Bone marrow (tissue), 2 donors: ENCODE measurements at places on chromosomes 5 and 9.

DNA sequence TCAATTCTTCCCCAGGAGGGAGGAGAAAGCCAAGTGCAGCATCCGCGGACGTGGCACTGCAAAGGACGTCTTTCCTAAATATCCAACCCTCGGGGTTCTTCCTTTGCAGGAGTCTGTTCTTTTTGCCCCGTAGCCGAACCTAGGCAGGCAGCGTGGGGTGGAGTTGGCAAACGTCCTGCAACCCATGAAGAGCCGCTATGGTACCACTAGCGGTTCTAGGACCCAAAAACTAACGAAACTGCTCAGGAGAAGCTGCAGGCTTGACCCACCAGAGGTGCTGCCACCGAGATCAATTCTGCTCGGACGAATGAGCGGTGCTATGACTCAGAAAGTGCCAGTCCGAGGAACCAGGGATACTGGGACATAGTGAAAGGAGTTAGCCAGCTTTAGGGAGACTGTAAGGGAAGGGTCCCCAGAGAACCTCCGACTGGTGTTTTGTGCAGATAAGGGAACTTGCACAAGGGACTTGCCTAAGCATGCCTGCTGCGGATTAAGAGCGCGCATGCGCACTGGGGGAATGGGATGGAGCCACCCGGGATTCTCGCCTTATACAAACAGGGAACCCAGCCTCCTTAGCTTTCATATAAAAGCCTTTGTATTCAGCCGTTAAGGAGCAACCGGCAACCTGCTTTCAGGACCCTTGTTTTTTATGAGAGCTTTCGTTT is 32.7 kb downstream of the ANXA2R start:
- peak; percentile 88 for DNase-seq

GRCh38 chr5:10709933-10710332 is 51.1 kb downstream of the DAP start:
- DNase-seq: no peak

GRCh38 chr9:94979904-94980507 is 253.5 kb downstream of the AOPEP start:
- DNase-seq: no peak

DNA sequence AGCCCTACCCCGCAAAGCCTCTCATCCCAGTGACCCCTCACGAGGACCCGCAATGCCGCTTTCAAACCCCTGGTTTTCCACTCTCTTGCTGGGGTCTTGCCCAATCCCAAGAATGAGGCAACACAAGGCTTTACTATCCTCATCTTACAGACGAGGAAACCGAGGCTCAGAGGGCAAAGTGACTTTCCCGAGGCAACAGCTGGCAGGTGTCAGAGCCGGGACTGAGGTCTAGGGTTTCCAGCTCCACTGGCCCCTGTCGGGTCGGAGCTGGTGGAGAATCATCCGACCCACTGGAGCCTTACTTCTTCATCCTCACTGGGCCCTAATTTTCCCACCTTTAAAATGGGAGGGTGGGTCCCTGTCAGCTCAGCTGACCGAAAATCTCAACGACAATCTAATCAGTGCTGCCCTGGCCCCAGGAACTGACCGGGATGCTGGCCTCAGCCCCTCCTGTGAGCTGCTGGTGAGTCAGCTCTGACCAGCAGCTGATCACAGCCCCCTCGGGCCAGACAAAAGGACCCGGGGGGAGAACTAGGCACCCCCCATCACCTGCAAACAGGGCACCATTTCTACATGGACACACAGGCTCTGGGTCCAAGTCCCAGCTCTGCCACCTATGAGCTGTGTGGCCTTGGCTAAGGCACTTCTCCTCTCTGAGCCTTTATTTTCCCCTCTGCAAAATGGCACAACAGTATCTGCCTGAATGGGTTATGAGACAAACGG is 72.7 kb upstream of the STXBP1 start:
- DNase-seq: no peak

- DNase-seq: no peak
Observed at GRCh38 chr9:88872192-88872946, 118.9 kb upstream of the S1PR3 start.

GRCh38 chr9:132023419-132024180 is 56.1 kb downstream of the MED27 start:
- no peak for DNase-seq

DNA sequence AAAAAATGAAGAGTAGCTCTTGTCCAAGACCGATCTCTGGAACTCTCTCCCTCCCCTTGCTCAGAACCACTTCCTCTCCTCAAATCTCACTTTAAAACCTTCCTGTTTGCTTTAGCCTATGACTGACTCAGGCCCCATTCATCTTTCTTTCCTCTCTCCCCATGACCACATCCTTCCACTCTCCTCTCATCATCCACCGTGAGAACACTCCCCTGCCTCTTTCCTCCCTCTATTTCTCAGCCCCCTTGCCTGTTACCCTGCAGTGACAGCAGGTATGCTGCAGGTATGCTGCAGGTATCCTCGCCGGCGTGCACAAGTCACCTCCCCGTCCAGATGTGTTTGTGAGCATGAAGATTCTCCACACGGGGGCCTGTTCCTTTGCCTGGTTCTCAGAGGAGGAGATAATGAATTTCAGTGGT is 505.3 kb downstream of the CCDC171 start:
- DNase-seq: no peak

DNA sequence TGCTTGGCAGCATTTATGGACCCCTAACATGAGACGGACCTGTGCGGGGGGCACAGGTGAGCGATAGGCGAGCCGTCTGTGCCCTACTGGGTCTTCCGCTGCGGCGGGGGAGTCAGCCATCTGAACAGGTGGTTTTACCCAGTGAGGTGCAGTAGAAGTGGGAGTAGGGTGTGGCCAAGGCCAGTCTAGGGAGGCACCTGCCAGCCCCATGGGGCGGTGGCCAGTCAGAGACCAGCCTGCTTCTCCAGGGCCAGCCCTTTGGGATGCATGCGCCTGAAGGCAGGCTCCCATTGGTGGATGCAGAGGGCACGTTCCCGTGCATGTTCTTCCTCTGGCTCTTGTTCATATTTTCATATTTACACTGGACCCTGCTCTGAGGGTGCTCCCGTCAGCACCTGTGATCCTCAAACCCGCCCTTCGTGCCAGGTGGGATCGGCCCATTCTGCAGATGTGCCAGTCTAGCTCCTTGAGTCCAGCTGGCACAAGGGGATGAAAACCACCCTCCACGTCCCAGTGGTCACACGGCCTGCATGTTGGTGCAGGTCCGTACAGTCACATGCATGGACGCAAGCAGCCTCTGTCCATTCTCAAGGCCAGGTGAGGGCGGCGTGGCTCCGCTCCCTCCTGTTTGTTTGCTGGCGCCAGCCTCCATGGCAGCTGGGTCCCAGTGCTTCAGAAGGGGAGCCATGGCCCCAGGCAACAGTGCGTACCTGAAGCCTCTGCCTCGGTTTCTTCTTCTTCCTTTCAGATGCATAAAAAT is 9.0 kb downstream of the COL5A1 start:
- no peak for DNase-seq

GRCh38 chr5:135993880-135994636 is 34.7 kb upstream of the TGFBI start:
- DNase-seq: no peak

GRCh38 chr9:133945977-133946753 is 46.0 kb downstream of the VAV2 start:
- DNase-seq: no peak

DNA sequence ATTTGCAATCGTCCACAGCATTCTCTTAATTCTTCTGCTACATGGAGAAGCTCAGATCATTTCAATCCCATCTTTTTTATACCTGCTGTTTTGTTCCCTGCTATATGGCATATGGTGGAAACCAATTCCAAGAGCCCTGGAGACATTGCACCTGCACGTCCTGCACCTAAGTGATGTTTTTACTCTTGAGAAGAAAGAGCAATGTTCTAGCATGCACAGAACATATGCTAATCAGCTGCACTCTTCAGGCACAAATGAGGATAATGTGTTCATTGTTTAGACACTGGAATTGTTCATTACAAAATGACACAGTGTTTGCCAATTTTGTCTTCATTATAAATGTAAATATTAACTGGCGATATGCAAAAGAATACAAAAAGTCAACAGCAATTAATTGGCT is 935.8 kb downstream of the TLE4 start:
- no peak for DNase-seq

DNA sequence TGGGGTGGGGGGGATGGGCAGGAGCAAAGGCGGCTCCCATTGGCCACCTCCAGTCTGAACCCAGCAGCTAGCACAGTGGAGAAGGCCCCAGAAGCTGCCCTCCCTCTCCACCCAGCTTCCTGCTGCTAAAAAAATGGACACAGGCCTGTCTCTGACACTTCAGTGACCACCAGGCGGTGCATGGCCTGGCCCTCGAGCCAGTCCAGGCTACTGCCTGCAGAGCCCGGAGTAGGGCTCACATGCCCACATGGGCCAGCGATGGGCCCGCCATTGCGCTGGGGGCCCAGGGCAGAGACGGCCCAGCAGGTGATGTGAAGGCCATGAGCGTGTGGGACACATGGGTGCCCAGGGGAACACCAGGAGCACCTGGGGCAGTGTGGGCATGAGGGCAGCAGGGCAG is 52.1 kb upstream of the NOTCH1 start:
- no peak for DNase-seq

- DNase-seq: no peak
Observed at GRCh38 chr9:127884976-127885490, 7.6 kb upstream of the AK1 start.

DNA sequence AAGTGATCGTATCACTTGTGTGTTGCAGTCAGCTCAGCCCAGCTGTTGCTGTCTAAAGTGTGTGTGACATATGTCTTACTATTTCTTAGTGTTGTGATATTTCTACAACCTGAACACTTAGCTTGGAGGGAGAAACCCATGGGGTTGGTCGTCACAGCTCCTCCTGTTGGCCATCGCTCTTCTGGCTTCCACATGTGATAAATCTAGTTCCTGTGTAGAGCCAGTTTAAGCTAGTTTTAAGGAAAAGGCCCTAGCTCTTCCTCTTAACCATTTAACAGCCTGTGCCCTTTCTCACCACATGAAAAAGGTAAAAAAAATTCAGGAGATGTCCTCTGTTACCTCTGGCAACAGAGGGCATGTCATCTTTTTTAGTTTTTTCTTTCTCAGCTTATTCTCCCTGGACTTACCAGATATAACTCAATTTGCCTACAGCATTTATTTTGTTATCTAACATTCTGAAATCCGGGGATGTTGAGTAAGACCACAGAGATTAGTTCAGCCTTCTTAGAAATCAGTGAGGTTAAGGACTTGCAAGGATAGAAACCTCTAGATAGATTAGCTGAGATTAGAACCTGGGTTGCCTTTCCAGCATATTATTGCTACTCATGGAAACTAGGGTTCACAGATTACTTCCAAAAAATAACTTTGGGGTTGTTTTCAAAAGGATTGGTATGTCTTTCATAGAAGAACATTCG is 100.4 kb downstream of the GAPVD1 start:
- DNase-seq: no peak

- no peak for DNase-seq
Observed at GRCh38 chr9:109705515-109705914, 74.5 kb upstream of the PALM2AKAP2 start.

- DNase-seq: no peak
Observed at GRCh38 chr5:157913575-157913974, 54.6 kb upstream of the CLINT1 start.

- no peak for DNase-seq
Observed at GRCh38 chr5:77637998-77638762, at the start of gene OTP. OTP (minus strand) TSS chr5:77638713; CDS start chr5:77638549, 164 bp downstream.

- DNase-seq: no peak
Observed at GRCh38 chr5:59988396-59988795, 94.9 kb upstream of the PDE4D start.

DNA sequence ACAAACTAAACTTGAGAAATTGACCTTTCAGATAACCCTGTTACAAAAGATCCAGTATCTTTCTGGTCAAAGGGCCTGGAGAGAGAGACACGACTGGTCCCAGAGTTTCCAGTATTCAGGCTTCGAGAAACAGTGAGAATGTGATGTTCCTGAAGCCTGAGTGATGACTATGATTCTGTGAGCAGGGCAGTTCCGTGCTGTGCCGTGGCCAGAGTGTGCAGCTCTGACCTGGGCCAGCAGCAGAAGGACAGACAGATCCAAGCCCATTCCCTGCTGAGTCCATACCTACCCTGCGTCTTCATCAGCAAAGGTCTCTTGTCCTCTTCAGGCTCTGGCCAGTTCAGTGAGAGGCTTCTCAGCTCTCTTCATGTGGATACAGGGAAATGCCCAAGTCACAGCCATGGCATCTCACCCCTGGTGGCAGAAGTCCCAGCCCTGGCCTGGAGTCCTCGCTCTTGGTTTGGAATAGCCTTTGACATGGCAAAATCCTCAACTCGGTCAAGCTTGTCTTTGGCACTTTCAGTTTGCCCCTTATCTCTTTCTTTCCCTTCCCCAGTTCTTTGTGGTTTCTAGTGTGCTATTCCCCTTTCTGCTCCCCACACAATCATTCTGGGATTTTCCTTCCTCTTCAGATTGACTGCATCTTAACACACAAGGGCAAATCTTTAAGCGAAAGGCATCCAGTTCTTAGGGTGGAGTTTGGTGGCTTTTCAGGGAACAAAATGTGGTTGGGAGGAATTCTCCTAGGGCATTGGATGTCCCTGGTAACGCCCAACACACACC is 107.7 kb downstream of the LIFR start:
- DNase-seq: no peak

GRCh38 chr9:87670572-87671264 is 55.2 kb upstream of the CTSL start:
- DNase-seq: no peak

GRCh38 chr9:72226146-72226812 is 77.0 kb downstream of the GDA start:
- DNase-seq: no peak

GRCh38 chr5:136364307-136364706 is 1.0 kb downstream of the TRPC7 start:
- no peak for DNase-seq

GRCh38 chr5:80990971-80991370 is 30.8 kb downstream of the RASGRF2 start:
- DNase-seq: no peak

DNA sequence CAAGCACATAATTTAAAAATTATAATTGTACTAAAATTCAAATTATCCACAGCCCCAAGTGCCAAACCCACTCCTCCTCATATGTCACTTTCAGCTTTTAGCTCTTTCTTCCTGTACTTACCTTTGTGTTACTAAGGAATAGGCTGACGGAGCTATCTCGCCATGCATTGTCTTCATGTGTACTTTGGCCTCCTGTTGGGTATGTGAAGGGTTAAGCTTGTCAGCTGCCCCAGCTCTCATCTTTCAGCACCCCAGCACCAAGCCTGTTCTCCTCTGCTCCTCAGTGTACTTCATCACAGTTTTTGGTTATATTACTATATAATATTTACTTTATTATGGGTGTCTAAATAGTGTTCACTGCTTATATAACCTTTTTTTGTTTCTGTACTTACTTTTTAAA is 46.2 kb downstream of the OSTF1 start:
- no peak for DNase-seq
